Progenitor cell of endocrine pancreas (in vitro differentiated cells): ENCODE measurements at places on chromosomes 12 and 14.

DNA sequence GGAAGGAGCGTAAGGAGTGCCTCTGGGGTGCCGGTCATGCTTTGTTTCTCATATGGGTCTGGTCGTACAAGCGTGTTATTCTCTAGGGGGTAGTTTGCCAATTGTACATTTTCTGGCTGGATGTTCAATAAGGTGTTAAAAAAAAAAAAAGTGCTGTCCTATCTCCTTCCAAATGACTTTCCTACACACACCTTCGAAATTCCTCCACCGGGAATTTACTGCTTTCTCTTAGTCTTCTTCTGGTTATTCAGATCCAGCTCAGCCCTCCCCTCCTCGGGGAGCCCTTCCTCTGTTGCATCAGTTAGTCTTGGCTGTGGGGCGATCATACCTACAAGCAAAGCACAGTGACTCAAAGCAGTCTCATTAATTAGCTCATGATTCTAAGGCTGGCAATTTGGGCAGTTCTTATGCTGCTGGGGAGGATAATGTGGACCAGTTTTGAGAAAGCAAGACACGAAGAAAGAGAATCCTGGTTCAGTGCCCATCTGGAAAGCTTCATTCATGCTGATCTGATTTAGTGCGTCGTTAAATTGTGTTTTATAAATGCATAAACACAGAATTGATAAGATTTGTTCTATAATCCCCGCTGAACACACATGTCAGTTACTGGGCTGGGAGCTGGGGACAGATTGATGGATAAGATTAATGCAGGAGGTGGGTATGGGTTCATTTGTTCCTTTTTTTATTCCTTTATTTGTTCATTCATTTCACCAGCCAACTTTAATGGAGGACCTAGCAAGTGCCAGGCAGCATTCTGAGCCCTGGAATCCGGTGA, 9.2 kb upstream of the CLMN start:
- no peak for DNase-seq

DNA sequence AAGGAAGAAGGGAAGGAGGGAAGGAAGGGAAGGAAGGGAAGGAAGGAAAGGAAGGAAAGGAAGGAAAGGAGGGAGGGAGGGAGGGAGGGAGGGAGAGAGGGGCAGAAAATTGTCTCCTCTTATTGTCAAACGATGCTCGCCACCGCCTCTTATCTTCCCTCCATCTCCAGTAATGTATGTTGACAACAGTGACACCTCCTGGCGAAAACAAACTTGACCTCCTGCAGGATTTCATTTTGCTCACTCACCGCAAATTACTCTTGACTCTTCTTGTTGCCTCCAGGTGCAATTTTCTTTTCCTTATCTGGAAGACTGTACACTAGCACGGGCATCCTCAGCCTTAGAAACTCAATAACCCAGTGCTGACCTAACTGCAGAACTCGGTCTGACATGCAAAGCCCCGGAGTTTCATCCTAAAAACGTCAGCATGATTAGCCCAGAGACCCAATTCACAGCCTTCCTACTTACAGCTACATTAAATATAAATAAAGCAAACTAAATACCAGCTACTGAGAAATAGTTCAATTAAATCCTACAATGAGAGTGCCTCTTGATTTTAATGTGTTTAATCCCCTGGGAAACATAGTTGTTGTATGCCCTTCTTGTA, 512.4 kb upstream of the TMPO start:
- no peak for DNase-seq

DNA sequence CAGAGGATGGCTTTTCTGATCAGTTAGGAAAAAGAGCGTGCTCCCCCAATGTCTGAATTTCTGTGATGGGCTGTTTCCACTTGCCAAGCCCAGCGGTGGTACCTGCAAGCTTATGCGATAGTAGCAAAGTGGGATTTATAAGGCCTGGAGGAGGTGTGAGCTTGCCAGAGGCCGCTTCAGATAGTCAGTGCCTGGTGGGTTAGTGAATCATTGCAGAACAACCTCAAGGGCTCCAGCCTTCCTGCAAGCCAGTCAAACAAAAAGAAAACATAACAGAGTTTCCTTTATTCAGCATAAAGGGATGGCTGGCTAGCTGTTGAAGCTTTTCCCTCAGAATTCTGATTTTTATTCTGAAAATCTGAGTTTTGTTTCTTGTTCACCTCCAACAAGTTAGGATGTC, 7.6 kb upstream of the BMP4 start:
- no peak for DNase-seq

- DNase-seq: no peak
Observed at GRCh38 chr14:100058777-100059437, 6.3 kb upstream of the EVL start.
